ENCODE measurements at places on chromosomes 7 and 10. TPM values are rescaled to one million over a fixed set of nuclear protein-coding genes. Genes with fewer than 3 reads are reported as not detected.

CFAP43 gene
- 0.24 TPM for total RNA-seq

DNA sequence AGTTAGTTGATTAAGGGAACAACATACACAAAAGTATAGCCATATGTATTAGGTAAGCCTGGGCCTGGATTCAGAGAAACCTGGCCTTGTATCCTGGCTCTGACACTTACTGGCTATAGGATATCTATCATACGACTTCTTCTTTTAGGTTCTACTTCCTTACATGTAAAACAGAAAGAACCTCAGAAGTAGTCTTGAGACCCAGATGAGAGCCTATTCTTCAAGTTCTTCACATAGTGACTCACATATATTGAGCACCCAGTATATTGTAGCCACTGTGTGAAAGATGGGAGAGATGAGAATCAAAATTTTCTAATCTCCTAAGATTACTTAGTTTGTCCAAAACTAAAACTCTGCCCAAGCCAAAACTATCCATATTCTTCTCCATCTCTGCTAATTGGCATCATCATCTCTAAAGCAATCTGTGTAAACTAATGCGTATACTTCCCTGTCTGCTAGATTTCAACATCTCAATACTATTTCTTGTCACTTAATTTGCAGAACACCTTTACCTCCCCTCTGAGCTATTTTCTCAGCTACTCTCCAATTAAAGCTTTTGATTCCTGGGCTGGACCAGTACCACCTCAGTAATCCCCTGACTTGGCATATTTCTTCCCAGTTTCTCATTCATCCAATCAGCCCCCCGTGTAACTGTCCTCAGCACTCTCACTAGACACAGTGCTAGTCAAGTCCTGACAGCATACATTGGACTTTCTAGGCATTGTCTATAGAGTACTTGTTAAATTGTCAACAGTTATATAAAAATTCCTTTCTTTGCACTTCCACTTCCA lies 53.5 kb upstream of the MET start:
- no peak for DNase-seq

NEURL1 gene
- total RNA-seq = 0.48 TPM

DNA sequence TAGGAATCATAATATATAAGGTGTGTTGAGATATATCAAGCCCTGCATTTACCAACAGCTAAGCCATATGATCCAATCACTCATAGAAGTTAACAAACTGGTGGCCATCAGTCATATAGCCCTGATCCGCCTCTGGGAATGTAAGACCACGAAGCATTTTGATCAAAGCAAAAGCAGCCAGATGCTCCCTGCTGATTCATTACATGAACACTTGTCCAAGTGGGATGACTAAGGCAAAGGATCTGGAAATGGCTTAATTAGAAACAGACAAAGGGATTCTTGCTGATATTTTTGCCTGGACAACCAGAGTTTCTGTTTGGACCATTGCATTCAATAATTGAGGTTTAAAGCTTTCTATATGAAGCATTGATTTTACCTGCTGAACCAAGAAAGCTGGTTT lies 535.5 kb downstream of the GPAM start:
- DNase-seq = no peak

- no peak for DNase-seq
These were observed 91.5 kb upstream of the LRRC4 start for GRCh38 chr7:128122576-128123290.

GRCh38 chr10:30045961-30046360 lies 13.4 kb downstream of the JCAD start:
- no peak for DNase-seq

DNA sequence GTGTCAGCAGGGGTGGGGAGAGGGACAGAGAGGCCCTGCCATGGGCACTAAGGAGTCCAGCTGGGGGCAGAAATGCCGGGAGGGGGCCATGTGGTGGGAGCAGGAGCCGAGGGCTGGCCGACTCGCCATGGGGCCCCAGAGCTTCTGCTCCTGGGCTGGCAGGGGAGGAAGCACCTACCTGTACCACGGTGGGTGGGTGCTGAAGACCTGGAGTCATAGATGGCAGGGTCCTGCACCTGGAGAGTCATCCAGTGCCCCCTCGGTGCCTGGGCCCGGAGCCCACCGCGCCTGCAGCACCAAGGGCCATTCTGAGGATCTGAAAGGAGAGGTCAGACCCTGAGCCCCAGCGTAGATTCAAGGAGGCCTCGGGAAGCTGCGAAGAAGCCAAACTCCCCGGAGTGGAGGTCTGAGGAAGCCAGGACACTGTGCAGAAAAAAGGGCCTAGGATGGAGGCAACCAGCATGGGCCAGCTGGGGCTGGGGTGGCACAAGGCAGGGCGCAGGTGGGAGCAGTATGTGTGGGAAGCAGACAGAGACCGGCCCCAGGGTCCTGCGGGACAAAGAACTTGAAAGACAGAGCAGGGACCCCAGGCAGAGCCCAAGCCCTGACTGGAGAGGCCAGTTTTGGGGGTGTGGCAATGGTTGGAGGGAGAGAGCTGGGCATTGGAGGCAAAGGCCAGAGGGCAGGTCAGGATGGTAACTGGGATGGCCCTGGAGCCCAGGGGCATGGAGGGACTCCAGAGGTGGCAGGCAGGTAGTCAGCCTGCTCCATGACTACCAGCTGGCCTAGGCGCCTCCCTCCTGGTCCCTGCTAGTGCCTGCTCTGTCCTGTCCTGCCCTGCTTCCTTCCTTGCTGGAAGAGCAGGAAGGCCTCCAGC lies 26.7 kb upstream of the SMARCD3 start:
- DNase-seq = peak; percentile 66

DNA sequence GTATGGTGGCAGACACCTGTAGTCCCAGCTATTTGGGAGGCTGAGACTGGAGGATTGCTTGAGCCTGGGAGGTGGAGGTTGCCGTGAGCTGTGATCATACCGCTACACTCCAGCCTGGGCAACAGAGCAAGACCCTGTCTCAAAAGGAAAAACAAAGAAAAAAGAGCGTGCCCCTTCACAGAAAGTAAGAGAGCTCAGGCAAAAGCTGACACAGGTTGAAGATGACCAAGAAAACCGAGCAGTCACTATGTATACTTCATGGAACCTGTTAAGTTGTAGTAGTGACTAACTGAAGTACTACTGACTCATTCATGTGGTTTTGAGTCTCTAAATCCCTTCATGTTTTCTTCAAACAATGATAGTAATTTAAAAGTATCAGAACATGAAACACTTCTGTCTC lies 1.2 kb upstream of the PRRT4 start:
- no peak for DNase-seq

DNA sequence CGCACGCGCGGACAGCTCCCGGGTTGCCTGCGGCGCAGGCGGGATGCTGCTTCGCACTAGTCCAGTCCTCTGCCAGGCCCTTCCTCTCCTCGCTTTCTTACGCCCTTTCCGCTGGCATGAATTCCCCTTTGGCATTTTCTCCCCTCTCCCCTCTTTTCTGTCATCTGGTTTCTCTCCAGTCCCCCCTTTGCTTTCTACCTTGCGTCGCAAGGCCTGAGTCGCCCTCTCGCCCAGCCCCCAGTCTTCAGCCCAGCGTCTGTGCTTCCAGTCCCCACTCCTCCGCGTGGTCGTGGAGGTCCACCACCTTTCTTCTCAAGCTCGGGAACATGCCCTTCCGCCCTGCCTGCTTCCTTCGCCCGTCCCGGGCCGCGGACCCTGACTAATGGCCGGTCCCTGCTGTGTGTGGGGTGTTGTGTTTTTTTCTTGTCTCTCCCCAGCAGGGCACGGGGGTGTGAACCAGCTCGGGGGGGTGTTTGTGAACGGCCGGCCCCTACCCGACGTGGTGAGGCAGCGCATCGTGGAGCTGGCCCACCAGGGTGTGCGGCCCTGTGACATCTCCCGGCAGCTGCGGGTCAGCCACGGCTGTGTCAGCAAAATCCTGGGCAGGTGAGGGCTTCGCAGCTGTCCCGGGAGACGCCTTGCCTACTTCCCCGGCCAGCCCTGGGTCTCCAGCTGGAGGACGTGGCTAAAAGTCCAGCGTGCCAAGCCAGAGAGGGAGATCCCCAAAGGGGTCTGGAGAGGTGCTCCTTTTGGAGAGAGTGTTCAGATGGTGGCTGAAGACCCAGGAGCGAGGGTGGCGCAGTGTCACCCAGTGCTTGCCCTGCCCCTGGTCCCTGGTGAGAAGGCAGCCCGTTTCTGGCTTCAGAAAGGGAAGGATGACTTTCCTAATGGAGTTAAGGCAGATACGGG lies 4.2 kb downstream of the PAX2 start:
- peak; percentile 75 for DNase-seq

DNA sequence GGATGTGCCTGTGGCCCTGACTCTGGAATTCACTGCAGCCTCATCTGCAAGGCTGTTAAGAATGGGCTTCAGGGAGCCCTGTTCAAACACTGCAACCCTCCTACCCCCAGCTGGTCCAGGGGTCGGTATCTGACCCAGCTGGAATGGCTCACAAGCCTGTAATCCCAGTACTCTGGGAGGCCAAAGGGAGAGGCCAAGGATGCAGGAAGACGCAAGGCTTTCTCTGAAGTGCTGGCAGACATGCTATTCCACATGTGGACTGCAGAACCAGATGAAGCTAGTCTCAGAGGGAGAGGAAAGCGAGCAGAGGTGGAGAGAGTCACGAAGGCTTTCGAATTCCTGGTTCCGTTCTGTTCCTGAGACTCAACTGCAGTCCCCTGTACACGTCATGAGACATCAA lies 45.0 kb downstream of the ESYT2 start:
- no peak for DNase-seq

DNA sequence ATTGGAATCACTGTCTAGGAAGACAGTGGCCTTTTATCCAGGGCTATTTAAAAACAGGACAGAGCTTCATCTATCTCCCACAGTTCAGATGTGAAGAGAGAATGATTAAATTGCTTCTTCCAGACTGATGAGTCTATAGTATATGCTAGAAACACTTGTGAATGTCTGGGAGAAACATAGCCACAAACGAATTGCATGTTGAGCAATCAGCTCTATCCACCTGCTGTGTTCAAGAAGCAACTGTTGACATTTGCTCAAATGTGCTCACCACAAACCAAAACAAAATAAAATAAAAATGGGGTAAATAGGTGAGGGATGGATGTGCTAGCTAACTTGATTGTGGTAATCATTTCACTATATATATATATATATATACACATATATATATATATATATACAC lies 195.1 kb downstream of the HECW1 start:
- no peak for DNase-seq

DNA sequence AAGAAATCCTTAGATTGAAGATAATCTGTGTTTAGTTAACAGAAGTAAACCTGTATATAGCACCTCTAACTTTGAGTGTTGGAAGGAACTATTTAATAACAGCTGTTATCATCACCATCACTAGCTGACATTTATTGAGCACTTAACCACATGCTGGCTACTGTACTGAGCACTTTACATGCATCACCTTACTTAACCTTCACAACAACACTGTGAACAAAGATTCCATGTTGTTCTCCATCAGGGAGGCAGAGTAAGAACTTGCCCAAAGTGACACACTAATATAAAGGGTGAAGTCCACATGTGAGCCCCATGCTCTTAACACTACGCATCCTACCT lies 182.2 kb downstream of the ST7 start:
- no peak for DNase-seq

DNA sequence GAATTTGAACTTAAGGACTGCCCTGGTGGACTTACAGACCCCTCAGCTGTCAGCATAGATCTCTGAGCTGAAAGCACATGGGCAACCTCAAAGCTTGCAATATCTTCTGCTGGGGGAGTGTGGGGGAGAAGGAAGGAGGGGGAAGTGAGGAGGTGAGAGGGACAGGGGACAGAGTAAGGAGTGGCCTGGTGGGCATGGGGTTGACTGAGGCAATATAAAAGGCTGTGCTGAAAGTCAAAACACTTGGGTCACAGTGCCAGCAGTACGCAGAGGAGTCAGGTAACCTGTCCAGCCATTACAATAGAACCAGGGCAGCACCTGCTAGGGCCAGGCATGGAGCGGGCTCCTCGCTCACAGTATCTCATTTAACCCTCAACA lies 43.2 kb downstream of the PPP1R3C start:
- no peak for DNase-seq

DNA sequence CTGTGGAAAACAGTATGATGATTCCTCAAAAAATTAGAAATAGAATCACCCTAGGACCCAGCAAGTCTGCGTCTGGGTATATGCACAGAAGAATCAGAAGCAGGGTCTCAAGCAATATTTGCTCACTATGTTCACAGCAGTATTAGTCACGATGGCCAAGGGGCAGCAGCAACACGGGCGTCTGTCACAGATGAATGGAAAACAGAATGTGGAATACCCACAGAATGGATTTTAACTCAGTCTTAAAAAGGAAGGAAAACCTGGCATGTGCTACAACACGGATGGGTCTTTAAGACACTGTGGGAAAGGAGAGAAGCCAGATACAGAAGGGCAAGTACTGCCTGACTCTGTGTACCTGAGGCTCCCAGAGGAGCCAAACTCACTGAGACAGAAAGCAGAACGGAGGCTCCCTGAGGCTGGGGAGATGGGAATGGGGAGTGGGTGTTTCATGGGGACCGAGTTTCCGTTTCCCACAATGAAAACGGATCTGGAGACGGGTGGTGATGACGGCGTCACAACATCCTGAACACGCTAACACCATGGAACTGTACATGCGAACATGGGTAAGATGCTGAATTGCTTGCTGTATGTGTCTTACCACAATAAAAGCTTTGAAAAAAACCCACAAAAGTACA lies 36.7 kb upstream of the INPP5A start:
- DNase-seq = no peak

GRCh38 chr10:31599626-31600504 lies 280.8 kb downstream of the ZEB1 start:
- no peak for DNase-seq

MUC3A gene
- total RNA-seq = 0.52 TPM

- DNase-seq = no peak
These were observed 69.3 kb downstream of the EGFR start for GRCh38 chr7:55088107-55088506.

- no peak for DNase-seq
These were observed 658.2 kb downstream of the LRMDA start for GRCh38 chr10:76089556-76090180.

DNA sequence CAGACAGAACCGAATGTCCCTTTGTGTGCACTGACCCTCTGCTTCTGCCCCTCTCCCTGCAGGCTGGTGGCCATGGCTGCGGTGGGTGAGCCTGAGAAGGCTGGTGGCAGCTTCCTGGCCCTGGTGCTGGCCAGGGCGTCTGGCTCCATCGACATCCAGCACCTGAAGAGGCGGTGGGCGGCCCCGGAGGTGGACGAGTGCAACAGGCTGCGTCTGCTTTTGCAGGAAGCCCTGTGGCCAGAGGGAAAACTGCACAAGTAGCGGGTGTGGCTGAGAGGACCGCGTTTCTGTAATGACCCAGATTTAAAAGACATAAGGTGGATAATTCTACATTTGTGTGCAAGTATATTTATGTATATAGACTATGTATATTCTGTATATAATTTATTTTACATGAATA lies 89.2 kb downstream of the DYNC2I1 start:
- no peak for DNase-seq

TEX36 gene
- total RNA-seq = not detected

Measured in posterior vena cava (tissue), 2 donors.